ENCODE measurements at places on chromosomes 13 and 19.
A peak's percentile ranks its signal among the peaks of the same experiment; 100 is the strongest.

GRCh38 chr13:46342538-46342937, 44.5 kb downstream of the RUBCNL start:
- DNase-seq = no peak

DNA sequence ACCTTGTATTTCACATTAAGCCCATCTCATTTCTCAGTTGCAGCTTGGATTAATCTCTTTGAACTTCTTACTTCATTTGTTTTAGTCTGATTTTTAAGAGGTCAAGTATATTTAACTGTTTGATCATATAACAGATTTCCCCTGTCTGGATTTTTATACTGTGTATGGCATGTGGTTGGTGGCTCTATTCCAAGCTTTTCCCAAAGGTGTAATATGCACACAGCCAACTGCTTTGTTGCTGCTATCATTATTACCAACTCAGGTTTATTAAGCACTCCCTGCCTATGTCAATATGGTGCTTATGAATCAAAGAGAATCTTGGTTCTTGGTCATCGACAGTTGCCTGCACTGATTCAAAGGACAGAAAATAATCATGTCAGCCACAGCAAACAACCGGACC, 92.6 kb downstream of the RAP2A start:
- DNase-seq = no peak

- DNase-seq = no peak
Measured at GRCh38 chr13:112596235-112596634, 8.3 kb upstream of the TUBGCP3 start.

GRCh38 chr13:45917019-45917418, 65.5 kb upstream of the SIAH3 start:
- no peak for DNase-seq

DNA sequence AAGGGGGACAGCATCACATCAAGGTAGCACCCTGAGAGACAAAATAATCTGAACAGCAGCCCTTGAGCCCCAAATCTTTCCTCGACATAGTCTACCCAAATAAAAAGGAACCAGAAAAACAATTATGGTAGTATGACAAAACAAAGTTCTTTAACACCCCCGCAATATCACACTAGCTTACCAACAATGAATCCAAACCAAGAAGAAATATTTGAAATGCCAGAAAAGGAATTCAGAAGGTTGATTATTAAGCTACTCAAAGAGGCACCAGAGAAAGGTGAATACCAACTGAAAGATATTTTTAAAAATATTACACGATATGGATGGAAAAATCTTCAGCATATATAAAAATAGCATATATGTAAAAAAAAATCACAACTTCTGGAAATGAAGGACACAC, 252.9 kb upstream of the SLITRK6 start:
- no peak for DNase-seq

DNA sequence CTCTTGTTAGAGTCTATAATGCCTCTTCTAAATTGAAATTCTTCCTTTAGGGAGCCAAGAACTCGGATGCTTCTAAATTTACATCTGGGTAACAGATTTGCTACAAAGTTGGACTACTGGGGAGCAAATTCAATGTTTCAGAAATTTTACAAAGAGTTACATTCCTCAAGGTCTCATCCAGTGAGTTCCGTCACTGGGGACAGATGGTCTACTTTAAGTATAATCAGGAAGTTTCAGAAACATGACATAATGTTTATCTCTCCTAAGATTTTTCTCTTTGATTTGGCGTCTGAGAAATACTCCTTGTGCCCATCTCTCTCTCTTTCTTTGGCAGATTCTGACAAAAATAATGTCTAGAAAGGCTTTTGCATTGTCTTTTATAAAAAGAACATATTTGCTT, 81.5 kb upstream of the MBNL2 start:
- DNase-seq = no peak

DNA sequence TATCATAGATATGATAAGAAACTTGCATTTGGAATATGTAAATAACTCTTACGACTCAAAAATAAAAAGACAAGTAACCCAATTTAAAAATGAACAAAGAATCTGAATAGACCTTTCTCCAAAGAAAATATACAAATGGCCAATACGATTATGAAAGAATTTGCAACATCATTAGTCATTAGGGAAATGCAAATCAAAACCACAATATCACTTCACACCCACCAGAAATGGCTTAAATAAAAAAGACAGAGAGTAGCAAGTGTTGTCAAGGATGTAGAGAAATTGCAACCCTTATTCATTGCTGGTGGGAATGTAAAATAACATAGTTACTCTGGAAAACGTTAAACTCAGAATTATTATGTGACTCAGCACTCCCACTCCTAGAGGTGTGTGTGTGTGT, 226.6 kb upstream of the MAB21L1 start:
- DNase-seq = no peak

DNA sequence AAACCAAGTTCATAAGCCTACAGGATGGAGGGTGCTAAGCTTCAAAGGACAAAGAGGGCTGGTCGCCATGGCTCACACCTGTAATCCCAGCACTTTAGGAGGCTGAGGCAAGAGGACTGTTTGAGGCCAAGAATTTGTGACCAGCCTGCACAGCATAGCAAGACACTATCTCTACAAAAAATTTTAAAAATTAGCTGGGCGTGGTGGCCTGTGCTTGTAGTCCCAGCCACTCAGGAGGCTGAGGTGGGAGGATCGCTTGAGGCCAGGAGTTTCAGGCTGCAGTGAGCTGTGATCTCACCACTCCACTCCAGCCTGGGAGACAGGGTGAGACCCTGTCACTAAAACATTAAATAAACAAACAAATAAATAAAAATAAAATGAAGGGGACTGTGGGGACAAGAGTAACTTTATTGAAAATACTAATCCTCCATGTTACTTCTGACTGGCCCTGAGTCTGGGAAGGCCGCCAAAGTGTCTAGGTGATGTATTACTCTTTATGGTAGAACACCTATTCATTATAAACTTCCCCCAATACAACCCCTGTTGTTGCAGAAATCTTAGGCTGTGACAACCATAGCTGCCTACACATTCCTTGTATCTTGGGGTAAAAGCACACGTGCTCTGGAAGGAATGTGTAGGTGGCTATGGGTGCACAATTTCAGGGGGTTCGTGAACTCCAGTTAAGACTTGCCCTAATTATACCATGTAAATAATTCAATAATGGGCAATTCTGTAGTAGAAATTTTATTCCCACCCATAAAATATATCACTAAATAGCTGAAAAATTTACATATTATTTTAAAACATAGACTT, 14.6 kb upstream of the URAD start:
- DNase-seq = no peak

DNA sequence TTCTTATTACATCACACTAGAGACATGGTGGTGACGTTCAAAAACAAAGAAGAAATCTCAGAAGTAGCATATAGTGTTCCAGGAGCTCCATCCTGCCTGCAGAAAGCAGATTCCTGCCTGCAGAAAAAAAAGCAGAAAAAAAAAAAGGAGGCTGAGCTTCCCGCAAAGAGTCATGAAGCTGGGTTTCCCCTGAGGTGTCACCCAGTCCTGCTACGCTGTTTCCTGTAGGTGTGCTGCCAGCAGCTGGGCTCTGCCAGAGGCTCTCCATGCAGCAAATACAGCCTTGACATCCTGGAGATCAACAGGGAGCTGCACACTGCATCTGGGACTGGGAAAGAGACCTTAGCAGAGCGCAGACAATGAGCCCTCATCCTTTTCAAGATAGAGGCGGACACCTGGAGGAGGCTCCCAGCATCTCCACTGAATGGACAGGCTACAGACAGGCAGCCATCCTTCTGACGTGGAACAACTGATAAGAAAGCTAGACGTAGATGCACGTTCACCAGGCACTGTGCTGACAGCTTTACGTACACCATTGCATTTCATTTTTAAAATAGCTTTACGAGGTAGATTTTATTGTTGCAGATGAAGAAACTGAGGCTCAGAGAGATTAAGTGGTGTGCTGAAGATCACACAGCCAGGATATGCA, 350.9 kb downstream of the FOXO1 start:
- DNase-seq = peak; percentile 62
